ENCODE measurements at places on chromosomes 2 and 18. TPM values are rescaled to one million over a fixed set of nuclear protein-coding genes. Genes with fewer than 3 reads are reported as not detected.

COL4A4 gene
- 51.2 TPM for total RNA-seq

CRYGC gene
- total RNA-seq, result not detected

- no peak for DNase-seq
- H3K36me3 ChIP-seq, result no peaks in the 10 kb centered on the region
- H3K27ac ChIP-seq, result no peak overlapping the region
Measured at GRCh38 chr2:16186661-16187481, 246.5 kb downstream of the MYCN start.

DNA sequence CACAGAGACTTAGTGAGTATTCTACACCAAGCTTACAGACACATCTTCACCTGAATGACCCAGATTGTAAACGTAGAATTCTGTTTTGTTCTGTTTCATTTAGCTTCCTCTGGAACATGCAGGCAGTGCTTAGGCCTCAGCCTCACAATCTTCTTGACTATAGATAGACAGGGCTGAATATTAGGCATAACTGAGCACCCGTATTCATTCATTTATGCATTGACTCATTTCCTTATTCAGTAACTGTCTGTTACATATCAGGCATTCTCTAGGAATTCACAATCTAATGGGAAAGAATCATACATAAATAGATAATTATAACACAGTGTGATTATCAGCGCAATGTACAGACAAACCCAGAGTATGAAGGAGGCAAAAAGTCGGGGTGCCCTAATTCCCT lies 124.9 kb upstream of the ETAA1 start:
- DNase-seq, result no peak
- no peak overlapping the region for H3K27ac ChIP-seq
- no peaks in the 10 kb centered on the region for H3K27me3 ChIP-seq
- no peaks in the 10 kb centered on the region for H3K36me3 ChIP-seq

Measured in left lung (tissue), 14 donors.